Activated T-cell treated with anti-CD3 and anti-CD28 coated beads, Interleukin-2, amount 50 U/mL, for 72 hours (primary cell): ENCODE measurements at places on chromosomes 6 and 20.

DNA sequence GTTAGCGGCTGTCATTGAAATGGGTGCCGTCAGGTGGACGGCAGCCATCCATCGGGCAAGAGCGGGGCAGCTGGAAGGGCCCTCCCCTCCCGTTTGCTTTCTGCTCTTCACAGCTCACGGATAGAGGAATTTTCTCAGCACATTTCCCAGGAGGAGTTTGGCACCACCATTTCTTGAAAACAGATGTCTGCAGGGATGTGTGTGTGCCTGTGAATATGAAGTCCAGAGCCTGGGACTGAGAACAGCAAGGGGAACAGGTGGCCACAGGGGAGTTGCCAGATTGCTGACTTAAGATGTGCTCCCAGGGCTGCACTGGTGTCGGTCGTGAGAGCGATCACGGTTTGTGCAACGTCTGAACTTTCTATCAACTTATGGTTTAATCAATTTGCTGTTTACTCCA, 22.1 kb upstream of the ECI2 start:
- DNase-seq, result no peak

GRCh38 chr20:45290677-45291355, 15.8 kb upstream of the RBPJL start:
- DNase-seq, result peak; percentile 64

DNA sequence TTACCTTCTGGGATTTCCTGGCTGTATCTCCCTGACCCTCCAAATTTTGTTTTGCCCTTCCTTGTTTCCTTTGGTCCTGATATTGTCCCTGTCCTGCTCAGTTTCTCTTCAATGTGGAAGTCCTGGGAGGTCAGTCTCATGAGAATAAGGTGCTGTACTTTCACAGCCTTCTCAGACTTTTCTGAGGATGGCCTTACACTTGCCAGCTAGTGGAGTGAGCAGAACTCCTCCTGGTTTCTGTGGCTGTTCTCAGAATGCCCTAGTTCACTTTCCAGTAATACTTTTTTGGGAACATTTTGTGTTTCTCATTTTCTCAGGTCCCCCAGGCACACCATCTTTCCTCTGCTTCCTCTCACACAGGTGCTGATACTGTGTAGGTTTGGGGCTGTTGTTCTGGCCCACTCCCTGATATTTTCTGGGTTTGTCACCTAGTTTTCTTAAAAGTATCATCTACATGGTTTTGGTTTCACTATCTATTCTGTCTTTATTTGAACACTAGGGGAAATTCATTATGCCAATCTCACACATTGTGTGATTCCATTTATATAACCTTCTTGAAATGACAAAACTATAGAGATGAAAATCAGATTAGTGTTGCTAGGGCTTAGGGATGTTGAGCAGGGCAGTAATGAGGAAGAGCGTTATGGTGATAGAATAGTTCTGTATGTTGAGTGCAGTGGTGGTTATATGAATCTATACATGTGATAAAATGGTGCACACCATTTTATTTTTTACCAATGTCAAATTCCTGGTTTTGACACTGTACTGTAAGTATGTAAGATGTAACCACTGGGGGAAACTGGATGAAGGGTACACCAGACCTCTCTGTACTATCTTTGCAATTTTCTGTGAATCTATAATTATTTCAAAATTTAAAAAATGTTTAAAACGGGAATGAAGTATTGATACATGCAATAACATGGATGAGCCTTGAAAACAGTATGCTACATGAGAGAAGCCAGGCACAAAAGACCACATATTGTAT, 27.2 kb upstream of the BRPF3 start:
- no peak for DNase-seq

DNA sequence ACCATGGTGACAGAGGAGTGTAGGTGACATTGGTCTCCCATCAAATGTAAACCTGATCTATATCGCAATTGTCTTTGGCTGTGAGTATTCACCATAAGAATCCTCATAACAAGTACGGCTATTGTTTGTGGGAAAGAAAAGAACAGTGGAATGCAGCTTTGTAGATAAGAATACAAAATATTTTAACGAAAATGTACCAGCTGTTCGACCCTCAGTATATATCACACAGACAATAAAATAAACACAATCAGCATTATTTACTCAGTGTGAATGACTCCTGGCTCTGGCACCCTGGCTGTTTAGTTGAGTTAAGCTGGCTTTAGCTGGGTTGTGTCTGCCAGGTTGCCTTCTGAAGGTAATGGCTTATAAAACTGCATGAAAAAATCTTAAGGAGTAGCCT, 43.4 kb downstream of the SNRNP48 start:
- no peak for DNase-seq

- no peak for DNase-seq
Observed at GRCh38 chr6:44666324-44666723, 278.8 kb downstream of the CDC5L start.

DNA sequence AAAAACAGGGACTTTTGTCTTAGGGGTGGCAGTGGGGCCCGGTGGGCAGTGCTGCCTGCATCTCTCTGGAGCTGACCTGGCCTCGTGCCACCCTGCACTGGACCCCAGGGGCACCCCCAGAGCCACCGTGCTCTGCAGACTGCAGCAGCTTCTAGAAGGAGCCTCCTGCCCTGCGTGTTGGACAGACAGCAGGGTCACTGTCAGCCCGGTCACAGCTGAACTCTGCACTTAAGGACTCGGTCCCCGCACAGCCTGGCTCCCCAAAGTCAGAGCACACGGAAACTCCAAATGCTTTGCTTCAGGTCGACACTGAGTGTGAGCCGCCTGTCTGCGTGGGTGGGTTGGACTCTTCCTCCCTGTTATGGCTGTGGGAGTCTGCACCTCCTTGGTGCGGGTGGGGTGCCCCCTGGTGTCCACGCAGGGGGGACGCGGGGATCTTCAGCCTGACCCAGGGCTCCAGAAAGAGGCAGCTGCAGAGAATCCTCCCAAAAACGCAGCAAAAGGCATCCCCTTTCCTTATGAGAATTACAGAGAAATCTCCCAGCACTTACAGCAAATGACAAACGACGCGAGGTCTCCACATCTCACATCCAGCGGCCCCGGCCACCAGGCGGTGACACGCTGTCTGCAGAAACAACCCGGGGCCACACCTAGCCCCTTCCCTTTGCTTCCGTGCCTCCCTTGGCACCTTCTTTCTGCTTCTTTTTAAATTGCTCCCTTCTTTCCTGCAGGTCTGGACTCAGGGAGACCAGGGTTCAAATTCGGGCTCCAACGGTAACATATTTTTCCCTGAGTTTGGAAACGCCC, 36.3 kb upstream of the DACT2 start:
- peak; percentile 27 for DNase-seq

DNA sequence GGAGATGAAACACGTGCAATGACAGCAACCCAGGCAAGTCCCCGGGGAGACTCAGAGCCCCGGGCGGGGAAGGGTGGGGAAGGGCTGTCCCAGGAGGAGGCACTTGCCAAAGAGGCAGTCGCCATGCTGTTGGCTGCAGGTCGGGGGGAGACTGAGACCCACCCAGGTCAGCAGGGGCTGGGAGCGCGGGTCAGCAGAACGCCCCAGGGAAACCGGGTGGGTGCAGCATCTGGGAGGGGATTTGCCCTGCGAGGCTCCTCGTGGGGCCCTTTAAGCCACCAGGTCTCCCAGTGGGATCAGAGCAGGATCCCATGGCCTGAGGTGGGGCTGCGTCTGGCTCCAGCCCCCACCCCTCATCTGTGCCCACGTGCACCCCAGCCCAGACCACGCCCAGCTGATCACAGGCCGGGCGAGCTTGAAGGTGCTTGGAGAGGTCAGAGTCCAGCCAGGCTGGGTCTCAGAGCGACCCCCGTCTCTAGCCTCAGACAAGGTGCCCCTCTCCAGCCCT, 65.5 kb downstream of the YTHDF1 start:
- DNase-seq, result no peak

DNA sequence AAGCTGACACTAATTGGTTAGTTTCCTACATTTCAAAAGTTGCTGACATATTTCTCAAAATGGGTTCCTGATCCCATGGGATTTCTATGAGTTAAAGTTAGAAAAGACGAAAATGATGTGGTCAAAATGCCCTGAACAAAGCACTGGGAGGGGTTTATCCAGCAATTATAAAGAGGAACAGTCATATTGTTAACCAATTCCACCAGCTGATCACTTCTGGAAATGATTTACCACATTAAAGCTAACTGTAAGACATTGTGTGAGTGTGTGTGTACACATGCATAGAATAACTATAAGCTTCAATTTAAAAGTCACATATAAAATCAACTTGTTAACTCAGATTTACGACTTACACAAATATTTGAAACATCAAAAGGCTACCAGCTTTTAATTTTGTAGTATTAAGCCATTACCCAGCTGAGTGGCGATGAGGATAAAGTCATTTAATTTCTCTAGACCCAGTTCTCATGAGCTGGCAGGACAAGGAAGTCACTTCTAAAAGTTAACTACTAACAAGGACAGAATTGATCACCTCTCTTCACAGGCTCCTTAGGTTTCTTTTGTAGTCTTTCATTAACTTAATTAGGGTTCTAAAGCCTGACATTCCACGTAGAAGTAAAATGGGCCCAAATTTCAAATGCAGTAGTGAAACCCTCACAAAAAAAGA, 40.4 kb downstream of the MAN1A1 start:
- no peak for DNase-seq

- DNase-seq, result peak; percentile 60
Observed at GRCh38 chr6:7541175-7542064, at the start of gene DSP. TSS of gene DSP (plus strand) at chr6:7541671. CDS start at chr6:7541916, 245 bp downstream.

GRCh38 chr20:1402149-1402548, 9.3 kb upstream of the FKBP1A start:
- DNase-seq, result no peak

DNA sequence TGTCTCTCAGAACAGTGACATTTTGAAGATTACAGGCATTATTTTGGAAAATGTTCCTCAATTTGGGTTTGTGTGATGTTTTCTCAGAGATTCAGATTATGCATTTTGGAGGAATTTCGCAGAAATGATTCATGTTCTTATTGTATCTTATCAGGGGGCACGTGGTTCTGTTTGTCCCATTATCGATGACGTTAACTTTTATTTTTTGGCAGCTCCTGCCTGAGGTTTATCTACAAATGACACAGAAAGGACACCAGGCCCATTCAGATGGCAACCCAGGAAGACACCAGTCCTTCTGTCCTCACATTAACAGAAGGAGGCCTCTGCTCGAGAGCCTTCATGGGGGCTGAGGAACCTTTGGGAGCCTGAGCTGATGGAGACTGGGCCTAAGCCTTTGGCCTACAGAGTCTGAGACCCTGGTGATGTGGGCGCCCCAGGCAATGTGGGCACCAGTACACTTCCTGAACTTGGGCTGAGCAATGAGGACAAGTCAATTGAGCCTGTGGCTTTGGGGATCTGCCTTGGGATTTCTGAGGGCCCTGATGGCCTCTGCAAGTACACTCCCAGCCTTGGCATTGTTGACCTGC, 41.2 kb upstream of the EZR start:
- no peak for DNase-seq

GRCh38 chr6:149777624-149778023, 28.1 kb downstream of the PCMT1 start:
- DNase-seq, result no peak

DNA sequence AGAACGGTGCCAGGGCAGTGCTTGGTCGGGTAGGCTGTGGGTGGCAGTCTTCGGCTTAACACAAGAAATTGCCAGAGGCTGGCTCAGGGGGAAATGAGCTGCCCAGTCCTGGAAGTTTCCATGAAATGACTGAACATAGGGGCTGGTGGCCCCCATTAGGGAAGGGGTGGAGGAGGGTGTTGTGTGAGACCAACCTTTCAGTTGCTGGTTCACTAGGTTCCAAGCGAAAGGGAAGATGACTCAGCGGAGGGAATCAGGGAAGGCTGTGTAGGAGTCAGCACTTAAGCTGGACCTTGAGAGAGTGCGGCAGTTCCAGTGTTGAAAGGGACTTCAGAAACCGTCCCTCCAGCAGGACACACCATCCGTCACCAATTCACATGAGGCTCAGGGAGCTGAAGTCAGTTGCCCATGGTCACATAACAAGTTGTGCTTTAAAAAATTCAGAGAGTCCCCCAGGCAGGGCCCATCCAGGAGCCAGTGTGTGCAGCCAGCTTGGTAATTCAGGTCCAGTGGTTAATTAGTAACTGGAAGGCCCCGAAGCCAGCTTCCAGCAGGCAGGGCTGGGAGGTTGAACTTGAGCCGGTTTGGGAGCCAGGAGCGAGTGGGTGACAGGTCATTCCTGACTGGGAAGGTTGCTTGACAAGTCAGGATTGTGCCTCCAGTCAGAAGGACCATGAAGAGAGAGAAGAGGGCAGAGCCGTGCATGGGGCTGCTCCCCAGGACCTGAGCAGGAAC, at the start of gene SGK2:
Gene SGK2 (plus strand): TSS at position 616 of the 735 bp plus-strand sequence. CDS start 7,469 bp downstream, outside the sequence.
- no peak for DNase-seq

DNA sequence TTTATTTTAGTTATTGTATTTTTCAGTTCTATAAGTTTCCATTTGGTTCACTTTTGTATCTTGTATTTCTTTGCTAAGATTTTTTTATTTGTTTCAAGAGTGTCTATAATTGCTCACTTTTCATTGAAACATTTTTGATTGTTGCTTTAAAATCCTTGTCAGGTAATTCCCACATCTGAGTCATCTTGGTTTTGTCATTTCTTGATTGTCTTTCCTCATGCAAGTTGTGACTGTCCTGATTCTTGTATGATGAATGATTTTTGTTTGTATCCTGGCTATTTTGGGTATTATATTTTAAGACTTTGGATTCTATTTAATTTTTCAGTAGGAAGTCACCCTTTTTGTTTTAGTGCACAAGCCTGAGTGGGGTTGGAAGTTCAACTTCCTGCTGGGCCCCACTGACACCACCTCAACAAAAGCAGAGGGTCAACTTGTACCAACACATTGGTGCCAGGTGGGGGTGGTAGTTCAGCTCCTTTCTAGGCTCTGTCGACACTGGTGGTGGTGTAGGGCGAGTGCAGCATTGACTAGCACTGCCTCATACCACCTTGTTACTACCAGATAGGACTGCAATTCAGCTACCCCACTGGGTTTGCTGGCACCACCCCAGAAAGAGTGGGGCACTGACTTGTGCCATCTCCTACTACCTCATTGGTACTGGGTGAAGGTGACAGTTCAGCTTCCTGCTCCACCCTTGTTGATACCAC, 8.8 kb downstream of the RSPH3 start:
- peak; percentile 49 for DNase-seq

- DNase-seq, result peak; percentile 32
Observed at GRCh38 chr20:62668441-62669027, 26.2 kb downstream of the SLCO4A1 start.

- no peak for DNase-seq
Observed at GRCh38 chr20:48538856-48539255, 288.9 kb downstream of the PREX1 start.

GRCh38 chr6:4518506-4518905, 257.7 kb upstream of the CDYL start:
- no peak for DNase-seq

GRCh38 chr6:103081876-103082630, 1688.5 kb downstream of the GRIK2 start:
- no peak for DNase-seq

DNA sequence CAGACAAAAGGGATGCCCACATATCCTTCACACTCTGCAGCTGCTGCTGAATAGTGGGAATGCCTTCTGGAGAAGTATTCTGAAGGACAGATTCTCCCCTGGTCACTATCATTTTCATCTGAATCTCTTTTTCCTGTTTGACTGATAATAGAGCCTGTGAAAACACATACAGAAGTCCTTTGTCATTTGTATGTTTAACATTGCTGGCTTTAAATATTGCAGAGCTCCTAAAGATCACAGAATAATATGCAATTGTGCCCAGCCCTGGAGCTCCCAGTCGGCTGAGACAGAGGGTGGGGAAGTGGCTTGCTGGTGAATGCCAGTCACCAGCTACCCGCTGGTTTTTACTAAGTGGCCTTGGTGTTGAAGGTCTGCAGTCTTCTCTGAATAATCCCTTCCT, 272.3 kb downstream of the SYNE1 start:
- no peak for DNase-seq
